ENCODE measurements at places on chromosomes 3 and 15.

GRCh38 chr3:181265750-181266333 lies 276.3 kb upstream of the DNAJC19 start:
- DNase-seq, result no peak

DNA sequence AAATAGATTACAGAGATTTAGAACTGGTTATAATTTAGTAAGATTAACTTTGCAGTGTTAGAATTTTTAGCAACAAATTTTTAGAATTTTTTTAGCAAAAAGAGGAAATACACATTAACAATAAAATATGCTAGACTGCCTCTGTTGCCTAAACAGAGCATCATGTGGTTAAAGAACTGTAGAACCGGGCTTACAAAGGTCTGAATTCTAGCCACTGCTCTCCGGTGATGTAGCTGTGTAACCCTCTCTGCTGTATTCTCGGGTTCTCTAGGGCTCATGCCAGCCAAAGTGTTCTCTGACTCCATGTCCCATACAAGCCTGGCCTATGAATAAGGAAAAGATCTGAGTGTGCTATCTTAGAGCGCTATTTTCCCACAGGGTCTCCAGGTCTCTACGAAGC lies 2.9 kb upstream of the P2RY12 start:
- no peak for DNase-seq

DNA sequence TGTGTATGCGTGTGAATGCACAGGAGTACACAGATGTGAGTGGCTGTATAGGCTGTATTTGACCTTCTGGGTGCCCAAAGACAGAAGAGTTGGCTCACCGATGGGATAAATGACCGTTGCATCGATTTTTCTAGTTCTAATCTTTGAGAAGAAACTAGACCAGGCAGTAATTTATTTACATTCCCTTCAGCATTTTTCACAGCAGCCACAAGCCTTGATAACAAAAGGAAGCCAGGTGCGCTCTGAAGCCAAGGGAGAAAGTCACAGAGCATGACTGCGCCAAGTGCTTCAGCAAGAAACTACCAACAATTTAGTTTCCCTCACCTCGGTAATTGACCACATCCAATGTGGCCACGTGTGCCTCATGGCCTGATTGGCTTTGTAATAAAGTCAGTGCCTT lies 5.9 kb upstream of the FAM3D start:
- no peak for DNase-seq

DNA sequence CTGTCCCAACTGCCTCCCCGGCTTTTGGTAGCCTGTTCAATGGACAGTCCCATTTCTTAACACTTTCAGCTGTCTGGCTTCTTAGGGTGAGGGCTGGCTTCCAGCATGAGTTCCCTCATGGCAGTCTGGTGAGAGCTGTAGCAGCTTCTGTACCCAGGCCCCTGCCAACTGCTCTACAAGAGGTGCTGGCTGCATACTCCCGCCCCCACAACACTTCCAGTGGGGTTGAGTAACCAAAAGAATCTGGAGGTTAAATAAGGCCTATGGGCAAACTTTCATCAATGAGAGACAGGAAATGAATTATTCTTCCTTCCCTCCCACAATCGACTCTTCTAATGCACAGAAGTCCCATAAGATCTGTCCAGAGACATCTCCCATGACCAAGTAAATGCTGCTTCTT lies 145.0 kb downstream of the NEK10 start:
- DNase-seq, result no peak

DNA sequence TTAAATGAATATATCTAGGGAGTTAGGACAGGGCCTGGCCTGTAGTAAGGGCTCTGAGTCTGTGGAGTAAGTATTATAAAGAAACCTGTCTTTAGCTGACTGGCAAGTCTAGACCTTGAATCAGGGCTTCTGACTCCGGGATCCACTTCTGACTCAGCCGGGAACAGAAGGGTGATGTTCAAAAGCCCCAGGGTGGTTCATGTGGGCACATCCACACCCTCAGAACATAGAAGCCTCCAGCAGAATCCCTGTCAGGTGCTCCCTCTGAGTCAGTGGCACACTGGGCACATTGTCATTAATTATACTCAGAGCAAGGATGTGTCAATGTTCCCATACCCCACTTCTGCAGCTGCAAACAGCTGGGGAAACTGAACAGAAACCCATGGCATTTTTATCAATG lies 26.7 kb upstream of the SNRK start:
- DNase-seq, result no peak

GRCh38 chr15:75452865-75453702 lies 1.6 kb upstream of the SIN3A start:
- DNase-seq, result no peak

- peak; percentile 64 for DNase-seq
Observed at GRCh38 chr3:173618703-173619102, 221.2 kb downstream of the NLGN1 start.

GRCh38 chr15:66858423-66859207 lies 156.6 kb downstream of the SMAD6 start:
- DNase-seq, result no peak

- DNase-seq, result no peak
Observed at GRCh38 chr15:32979710-32980109, 214.8 kb downstream of the FMN1 start.

DNA sequence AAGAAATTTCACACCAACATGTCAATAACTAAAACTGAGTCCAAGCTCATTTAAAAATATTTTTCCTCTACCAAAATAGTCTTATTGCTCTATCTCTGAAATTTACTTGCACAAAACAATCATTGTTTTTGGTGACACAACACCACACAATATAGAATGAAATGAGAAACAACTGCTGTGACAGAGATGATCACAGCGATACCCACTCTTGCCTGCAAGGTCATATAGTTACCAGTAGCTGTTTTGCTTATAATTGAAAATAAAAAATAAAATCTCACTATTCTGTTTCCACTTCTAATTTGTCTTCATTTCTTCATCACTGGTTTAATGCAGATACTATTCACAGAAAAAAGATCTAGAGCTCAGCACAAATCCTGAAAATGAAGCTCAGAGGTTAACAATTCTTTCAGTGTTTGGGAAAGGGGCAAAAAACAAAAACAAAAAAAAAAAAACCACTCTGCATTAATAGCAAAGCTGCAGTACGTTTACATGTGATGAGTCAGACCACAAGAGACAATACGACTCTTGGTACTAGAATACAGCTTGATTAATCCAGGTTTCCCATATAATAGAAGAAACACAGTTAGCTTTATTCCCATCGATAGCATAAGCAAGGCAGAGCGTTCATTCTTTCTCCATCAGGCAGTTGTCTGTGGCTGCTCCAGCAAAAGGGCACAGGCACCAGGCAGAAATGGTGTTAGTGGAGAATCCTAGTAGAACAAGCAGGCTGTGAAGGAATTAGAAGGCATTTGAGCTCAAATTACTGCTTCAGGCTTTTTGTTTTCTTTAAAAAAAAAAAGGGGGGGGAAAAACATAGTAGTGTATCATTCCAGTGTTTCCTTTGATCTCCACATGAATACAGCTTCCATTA lies 773 bp downstream of the ANKRD28 start:
- no peak for DNase-seq

GRCh38 chr3:173221010-173221409 lies 80.0 kb upstream of the SPATA16 start:
- no peak for DNase-seq
